GM06990 (cell line): ENCODE measurements at places on chromosomes 7 and 10.

GRCh38 chr7:150365673-150366398, 2.8 kb upstream of the REPIN1 start:
- DNase-seq = no peak

- no peak for DNase-seq
Observed at GRCh38 chr10:21297603-21298383, 227.7 kb downstream of the SKIDA1 start.

DNA sequence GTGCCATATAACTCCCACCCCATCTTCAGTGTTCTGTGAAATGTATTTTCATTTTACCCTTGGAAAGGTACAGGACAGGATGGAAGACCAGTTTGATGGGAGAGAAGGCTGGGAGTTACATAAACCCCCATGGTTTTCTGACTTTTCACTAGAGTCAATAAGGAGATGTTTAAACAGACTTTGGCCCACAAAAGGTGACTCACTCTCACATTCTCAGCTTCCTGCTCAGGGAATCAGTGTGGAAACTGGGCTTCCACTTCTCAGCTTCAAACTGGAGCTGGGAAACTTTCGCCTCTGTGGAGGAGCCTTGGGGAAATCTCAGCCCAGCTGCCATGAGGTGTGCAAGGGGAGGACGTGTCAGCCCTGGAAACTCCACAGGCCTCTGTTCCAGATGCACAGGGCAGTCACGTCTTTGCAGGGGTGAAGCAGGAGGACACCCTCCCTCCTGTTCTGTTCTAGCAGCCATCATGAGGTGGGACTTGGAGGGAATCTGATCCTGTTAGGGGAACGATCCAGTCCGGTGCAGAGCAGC, 560.5 kb upstream of the GALNT17 start:
- no peak for DNase-seq

- no peak for DNase-seq
Observed at GRCh38 chr7:71285571-71286145, 153.7 kb downstream of the GALNT17 start.

DNA sequence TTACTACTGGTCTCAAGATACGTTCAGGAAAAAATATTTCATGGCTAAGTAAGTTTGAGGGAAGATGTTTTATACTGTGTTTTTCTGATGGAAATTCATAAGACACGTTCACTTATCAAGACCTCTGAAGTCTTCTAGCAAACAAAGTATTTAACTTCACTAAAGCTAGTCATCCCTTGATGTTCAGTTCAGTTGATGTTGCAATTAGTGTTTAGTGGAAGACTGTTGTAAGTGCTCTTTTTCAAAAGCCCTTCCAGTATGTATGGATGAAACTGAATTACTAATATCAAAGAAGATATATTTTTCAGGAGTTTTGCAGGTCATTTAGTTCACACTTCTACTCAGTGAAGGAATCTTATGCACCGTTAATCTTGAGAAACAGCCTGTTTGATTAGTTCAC, 25.1 kb downstream of the CUL1 start:
- DNase-seq = no peak

- no peak for DNase-seq
Observed at GRCh38 chr7:100895701-100895955, at the start of gene ACHE. TSS of gene ACHE (minus strand) at chr7:100895888. CDS start at chr7:100894232, 1,656 bp downstream.

DNA sequence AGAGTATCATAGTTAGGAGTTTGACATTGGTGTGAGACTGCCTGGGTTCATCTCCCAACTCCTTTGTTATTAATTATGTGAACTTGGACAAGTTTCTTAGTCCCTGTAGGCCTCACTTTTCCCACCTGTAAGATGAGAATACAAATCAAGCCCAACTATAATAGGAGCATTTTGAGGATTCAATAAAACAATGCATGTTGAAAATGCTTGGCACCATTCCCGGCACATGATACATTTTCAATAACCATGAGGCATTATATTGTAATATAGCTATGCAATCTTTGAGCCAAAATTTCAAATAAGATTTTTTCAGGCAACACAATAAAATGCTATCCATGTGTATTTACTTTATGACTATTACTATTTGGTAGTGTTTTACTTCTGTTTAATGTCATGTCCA, 229.0 kb upstream of the SP4 start:
- no peak for DNase-seq

- peak; percentile 36 for DNase-seq
Observed at GRCh38 chr10:67308912-67309311, 383.1 kb downstream of the LRRTM3 start.

GRCh38 chr7:127177156-127177555, 75.6 kb downstream of the GRM8 start:
- no peak for DNase-seq

- DNase-seq = peak; percentile 34
Observed at GRCh38 chr10:111338805-111339204, 262.0 kb downstream of the ADRA2A start.

DNA sequence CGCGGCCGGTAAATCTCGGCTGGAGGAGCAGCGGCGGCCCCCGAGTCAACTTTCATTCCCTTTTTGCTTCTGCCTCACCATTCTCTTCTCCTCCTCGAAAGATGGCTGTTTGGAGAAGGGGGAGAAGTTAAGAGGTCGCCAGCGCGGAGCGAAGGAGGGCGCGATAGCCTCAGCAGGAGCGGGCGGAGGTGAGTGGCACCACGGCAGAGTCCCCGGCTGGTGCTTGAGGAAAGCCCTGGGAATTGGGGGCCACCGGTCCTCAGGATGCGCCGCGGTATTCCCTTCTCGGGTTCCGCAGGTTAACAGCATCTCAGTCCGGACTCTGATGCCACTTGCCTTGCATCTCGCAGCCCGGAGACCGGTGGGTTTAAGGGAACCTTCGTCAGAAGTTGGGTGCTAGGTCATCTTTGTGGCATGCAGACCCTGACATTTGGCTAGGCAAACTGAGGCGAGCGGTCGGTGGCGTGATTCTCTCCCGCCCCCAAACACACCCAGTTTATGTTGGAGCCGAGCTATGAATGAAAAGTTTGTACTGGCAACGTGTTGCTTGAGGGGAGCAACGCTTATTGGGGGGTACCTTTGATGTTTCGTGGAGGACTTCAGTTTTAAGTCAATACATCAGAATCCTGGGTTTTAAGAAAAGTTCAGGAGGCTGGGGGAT, 59.5 kb upstream of the PRPS1L1 start:
- no peak for DNase-seq

DNA sequence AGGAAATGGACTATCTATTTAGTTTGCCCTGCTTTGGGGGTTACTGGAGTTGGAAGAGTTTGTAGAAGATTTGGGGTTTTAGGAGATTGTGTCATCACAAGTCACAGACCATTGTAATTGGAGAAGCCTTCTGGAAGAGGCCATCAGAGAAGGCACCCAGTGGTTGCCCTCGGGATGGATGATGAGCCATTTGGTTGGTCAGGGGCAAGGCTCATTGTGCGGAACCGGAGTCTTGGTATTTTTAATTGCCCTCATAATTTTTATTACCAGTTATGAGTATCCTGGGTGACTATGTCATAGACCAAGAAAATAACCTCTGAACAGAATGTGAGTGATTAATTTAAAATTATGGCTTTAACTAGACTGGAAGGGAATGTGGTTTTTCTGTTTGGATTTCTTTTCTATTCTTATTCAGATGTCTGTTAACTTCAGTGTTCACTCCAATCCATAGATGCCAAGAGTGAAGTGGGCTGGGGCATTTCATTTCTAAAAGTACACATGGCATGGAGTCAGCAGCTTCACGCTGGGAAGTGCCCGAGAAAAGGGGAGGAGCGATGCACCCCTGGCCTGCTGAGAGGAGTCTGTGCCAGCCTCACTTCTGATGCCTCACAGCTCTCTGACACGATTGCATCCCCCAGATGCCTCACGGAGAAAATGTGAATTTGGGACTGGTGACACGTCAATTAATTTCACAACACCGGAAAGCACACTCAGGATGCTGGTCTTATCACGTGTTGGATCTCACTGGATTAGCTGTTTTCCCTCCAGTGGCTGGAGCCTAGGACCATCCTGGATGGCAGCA, 225.6 kb upstream of the IGFBP3 start:
- DNase-seq = no peak

DNA sequence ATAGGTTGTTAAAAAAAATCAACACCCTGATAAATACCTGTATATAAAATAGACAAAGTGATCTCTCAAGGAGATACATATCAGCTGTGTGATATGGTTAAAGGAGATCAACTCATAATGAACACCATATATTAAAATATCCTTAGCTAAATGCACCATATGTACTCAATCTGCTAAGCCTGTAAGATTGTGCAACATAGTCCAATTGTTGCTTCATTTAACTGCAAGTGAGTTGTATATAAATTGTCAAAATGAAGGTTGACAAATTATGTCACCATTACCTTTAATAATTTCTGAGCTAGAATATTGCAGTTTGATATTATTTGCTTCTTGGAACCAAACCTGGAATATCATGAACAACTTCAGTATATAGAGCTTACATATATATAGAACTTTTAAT, 283.7 kb downstream of the MALRD1 start:
- no peak for DNase-seq

- no peak for DNase-seq
Observed at GRCh38 chr7:8179486-8179885, 82.5 kb downstream of the ICA1 start.

DNA sequence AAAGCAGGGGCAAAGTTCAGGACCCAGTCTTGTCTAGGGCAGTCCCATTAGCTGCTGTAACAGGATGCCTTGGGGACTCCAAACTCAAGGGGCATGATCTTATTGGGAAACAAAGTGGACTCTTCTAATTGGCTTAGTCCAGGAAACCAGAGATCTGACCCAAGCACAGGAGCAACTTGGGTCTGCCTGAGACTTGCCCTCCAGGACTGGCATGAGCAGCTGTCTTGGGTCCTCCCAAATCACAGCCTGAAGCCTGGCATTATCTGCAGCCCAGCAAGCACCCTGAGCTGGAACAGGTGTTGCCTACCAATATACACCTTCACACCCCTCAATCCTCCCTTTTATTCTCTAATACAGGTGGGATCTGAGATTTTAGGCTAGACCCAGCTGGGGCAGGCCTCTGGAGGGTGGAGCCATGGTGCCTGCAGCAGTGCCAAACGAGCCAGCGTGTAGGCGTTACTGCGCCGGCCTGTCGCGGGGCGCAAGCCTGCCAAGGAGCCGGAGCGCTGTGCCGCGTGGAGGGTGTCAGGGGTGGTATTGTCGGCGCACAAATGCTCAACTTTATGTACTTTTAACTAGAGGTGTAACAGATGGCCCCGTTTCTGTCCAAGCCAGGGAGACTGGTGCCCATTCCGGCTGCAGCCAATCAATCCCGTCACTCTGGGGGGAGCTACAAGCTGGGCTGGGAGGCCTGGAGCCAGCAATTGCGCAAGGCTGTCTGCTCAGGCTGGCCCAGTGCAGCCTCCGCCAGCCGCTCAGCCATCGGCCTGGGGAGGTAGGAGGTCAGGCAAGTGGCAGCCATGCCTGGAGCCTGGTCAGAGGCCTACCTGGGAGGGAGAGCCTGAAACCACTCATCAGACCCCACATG, 12.8 kb upstream of the LBX1 start:
- no peak for DNase-seq

DNA sequence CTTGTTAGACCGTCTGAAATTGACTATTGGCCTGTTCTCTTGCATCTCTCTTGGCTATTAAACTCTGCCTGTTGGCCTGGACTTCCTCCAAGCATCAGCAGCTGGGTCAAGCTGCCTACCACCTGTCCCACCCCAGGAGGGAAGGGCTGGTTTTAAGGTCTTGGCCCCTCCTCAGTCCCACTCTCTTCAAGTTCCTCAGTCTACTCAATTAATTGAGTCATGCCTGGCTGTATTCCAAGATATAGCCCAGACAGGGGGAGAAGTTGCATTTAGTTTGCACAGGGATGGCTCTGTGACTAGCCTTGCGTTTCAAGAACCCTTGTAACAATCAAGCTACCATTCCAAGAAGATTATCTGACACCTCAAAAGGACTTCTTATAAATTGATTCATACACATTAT, 113.8 kb upstream of the GLI3 start:
- DNase-seq = no peak

DNA sequence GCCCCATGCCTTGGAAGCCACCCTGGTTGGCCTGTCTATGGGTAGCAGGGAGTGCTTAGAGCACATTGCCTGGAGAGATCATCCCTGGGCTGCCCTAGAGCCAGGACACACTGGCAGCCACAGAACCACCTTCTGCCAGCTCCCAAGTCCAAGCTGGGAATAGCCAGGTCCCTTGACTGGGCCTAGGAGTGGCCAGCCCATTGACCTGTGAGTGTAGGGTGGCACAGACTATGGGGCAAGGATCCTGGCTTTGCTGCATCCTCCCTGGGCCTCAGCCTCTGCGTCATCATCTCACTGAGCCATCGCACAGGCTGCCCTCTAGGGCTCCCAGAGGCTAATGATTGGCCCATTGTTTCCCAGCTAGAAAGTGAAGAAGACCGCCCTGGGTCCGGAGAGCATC, 7.0 kb downstream of the AQP1 start:
- no peak for DNase-seq

- peak; percentile 52 for DNase-seq
Observed at GRCh38 chr7:157009170-157009777, 1.2 kb downstream of the MNX1 start.

DNA sequence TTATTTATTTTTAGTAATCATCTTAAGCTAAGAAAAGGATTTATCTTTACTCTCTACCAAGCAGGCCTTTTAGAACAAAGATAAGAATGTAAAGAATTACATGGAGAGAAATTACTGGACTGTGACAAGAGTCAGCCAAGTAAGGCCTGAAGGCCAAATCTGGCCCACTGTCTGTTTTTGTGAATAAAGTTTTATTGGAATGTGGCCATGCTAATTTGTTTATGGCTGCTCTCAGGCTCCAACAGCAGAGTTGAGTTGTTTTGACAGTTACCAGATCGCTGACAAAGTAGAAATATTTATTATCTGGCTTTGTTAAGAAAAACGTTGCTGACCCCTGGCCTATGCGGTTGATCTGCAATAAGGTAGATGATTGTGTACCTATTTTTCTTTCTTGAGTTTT, 6.1 kb downstream of the ARID5B start:
- no peak for DNase-seq

DNA sequence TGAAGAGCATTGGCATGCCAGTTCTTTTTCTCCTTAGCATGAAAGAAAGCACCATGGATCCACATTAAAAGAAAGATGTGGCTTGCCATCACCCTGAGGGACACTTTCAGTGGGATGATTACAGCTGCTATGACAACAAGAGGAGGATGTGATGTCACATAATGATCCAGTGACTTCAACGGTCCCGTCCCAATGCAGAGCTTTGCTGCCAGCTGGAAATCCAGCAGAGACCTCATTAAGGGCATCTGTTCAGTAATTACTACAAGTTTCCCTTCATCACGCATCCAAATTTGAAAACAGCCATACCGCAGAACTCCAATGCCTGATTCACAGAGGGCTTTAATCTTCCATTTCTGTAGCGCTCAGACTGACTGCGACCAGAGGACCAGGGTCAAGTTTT, 206.6 kb downstream of the LSM5 start:
- no peak for DNase-seq

- no peak for DNase-seq
Observed at GRCh38 chr10:129642427-129642826, 175.4 kb downstream of the MGMT start.

GRCh38 chr7:32536585-32536984, 41.3 kb downstream of the AVL9 start:
- no peak for DNase-seq

- no peak for DNase-seq
Observed at GRCh38 chr7:139168479-139168878, 59.0 kb upstream of the ZC3HAV1 start.

- no peak for DNase-seq
Observed at GRCh38 chr10:1294748-1295147, 238.6 kb downstream of the WDR37 start.

GRCh38 chr10:115777646-115778045, 495.4 kb downstream of the GFRA1 start:
- no peak for DNase-seq

GRCh38 chr7:91280604-91281003, 16.4 kb downstream of the FZD1 start:
- DNase-seq = no peak
